Smooth muscle cell of bladder (primary cell): ENCODE measurements at places on chromosomes 7 and 10. TPM values are rescaled to one million over a fixed set of nuclear protein-coding genes. Genes with fewer than 3 reads are reported as not detected.

Gene RARRES2
- total RNA-seq = 46.9 and 66.8 TPM in 2 replicates

Gene MALRD1
- total RNA-seq = 0.83 and 1.00 TPM in 2 replicates

Gene MYO1G
- under 0.01 and 0.09 TPM in 2 replicates for total RNA-seq

Gene TRIM4
- total RNA-seq = 24.5 and 34.3 TPM in 2 replicates

Gene TAS2R41
- not detected in 2 replicates for total RNA-seq

Gene HABP2
- total RNA-seq = not detected in 2 replicates

Gene SPAM1
- total RNA-seq = not detected in 2 replicates

Gene EPHB6
- total RNA-seq = 0.65 and 2.6 TPM in 2 replicates
